ENCODE measurements at places on chromosomes 12 and 14. TPM values are rescaled to one million over a fixed set of nuclear protein-coding genes. Genes with fewer than 3 reads are reported as not detected.

GRCh38 chr14:54267172-54267571, 129.6 kb upstream of the CDKN3 start:
- no peak for DNase-seq

DNA sequence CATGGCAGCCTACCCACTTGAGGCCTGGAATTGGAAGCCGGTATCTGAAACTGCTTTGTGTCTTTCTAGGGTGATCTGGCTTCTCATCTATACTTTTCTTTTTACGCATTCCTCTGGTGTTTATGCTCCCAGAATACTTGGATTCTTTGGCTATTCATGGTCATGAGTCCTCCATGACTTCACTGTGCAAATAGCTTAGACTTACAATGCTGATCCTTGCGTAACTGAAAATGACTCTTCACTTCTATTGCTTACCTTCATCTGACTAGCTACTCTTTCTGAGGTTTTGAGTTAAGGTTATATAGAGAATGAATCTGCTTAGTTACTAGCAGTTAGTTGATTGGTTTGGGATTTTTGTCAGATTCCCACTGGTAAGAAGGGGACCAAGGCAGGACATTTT, 121.7 kb upstream of the NOVA1 start:
- DNase-seq, result no peak

- DNase-seq, result no peak
Observed at GRCh38 chr12:50119387-50119786, 7.4 kb downstream of the COX14 start.

DNA sequence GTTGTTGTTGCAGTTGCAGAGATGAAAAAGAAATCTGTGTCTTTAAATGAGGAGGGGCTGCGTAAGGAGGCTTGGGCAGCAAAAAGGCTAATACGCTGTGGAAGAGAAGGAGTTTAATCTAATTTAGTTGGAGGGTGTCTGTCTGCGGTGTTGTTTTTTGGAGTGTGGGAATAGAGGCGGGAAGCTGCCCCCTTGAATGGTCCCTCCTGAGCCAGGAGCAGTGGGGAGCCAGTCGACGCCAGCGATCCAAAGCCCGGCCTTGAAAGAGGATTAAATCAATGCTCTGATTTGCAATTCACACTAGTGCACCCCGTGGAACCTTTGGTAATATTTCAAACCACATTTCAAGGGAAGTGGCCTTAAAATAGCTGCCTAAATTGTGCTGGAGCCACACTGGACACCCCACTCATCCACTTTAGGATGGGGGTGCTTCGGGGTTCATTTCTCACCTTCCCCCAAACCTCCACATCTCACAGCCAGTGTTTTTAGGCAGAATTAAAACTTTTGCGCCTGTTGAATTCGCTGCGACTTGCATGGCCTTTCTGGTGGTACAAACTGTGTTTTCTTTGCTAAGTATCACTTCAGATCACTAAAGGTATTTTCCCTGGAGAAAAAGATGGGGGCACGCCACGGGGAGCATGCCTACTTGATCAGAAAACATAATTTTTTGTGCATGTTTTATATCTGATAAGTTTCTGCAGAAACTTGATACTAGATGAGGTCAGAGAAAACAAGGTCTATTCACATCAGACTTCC, 4.1 kb upstream of the FZD10 start:
- DNase-seq, result no peak

- DNase-seq, result no peak
Observed at GRCh38 chr12:45244561-45245343, 28.9 kb downstream of the ANO6 start.

DNA sequence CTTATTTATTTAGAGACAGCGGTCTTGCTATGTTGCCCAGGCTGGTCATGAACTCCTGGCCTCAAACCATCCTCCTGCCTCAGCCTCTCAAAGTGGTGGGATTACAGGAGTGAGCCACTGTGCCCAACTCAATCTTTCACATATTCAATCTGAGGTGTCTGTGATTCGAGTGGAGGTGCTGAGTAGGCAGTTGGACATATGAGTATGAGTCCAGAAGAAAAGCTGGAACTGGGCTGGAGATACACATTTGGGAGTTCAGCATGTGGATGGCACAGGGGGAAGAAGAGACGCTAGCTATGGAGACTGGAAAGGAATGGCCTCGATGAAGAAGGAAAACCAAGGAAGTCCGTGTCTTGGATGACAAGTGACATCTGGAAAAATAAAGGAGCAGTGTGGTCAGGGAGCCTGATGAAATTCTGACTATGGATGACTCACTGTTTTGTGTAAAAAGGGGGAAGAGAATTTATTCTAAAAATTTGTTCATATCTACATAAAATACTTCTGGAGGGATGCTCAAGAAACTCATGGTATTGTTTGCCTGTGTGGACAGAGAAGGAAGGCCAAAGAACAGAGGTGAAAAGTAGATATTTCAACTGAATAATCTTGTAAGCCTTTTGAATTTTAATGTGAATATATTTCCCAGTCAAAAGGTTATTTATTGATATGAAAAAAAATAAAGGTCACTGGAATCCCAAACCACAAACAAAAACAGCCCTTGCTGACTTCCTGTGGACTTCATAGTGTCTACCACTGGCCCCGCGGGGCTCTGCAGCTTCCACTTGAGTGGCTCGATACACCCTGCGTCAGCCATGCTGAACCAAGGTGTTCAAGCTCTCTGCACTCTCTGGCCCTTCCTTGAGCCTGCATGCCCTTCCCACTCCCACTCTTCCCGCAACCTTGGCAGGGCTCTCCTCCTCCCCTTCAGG, 8.9 kb upstream of the LTA4H start:
- no peak for DNase-seq

DNA sequence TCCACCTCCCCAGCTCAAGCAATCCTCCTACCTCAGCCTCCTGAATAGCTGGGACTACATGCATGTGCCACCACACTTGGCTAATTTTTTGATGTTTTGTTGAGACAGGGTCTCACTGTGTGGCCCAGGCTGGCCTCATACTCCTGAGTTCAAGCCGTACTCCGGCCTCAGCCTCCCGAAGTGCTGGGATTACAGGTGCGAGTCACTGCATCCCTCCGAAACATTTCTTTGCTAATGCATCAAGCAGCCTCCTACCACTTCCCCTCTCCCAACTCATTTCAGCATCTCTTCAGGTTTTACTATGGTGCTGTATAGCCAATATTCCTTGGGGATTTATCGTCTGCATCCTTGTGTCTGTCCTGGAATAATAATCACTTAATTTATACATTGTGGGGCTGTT, 2.3 kb upstream of the SLC22A17 start:
- no peak for DNase-seq

- DNase-seq, result no peak
Observed at GRCh38 chr14:70871863-70872677, 35.2 kb upstream of the PCNX1 start.

- no peak for DNase-seq
Observed at GRCh38 chr12:23944067-23944466, 5.4 kb downstream of the SOX5 start.

- DNase-seq, result no peak
Observed at GRCh38 chr14:37776791-37777499, 181.5 kb downstream of the TTC6 start.

GRCh38 chr14:99806836-99807235, 13.6 kb downstream of the EML1 start:
- no peak for DNase-seq

DNA sequence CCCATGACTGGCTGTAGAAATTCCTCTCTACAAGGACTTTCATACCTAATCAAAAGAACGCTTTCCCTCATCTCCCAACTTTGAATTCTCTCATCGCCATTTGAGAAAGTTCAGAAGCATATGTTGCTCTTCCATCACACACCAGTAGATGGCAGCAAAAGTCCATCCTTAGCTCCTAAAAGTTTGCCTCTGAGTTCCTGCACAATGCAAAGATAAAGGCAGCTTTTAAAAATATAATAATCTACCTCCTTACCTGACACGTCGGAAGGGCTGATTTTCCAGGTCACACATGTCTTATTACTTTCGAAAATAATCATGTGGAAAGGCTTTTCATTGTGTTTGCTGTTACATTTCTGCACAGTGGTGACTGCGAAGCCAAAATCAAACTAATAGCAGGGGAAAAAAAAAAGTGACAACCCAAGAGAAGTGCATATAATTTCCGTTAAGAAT, 456.7 kb upstream of the SEL1L start:
- peak; percentile 46 for DNase-seq

GRCh38 chr12:89386138-89386537, 33.8 kb upstream of the DUSP6 start:
- no peak for DNase-seq

DNA sequence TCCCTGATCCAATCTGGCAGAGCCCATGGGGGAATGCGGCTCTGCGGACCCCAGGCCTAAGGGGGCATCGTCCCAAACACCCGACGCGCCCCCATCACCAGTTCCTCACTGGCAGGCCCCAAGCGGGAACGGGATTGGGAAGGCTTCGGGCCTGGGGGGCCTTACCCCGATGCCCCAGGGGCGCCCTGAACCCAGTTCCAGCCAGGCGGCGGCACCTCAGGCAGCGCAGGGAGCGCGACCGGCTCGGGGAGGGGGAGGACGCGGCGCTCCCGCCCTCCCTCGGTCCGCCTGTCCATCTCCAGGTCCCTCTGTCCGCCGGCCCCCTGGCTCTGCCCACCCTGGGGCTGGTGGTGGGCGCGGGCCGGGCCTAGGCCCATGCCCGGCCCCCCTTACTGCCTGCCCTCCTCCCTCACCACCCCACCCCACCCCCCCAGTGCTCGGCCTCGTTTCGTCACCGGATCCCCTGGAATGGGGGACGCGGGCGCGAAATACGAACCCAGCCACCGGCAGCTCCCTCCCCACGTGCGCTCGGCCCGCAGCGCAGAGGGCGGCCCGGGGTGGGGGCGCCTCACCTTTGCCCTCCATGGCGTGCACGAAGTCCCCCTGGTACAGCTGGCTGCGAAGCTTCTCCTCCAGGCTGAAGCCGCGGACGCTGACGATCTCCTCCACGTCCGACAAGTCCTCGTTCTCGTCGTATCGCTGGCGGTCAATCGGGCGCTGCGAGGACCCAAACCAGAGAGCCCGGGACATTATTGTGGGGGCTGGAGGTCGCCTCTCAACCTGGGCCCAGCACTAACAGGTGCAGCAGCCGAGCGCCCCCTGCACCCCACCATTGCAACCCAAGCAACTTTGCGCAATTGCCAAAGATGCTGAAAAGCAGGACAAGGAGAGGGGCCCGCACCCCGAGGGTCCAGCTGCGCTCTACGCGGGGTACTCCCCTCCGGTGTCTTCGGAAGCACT, 2.3 kb downstream of the KDM2B start:
- peak; percentile 50 for DNase-seq

SSTR1 gene
- 1.9 TPM for total RNA-seq

ZFHX2 gene
- 26.2 TPM for total RNA-seq

BLOC1S1 gene
- 95.1 TPM for total RNA-seq

IL22 gene
- total RNA-seq, result not detected

PTPN21 gene
- 9.4 TPM for total RNA-seq

SLIRP gene
- 377 TPM for total RNA-seq

TEX52 gene
- not detected for total RNA-seq

GLT8D2 gene
- 10.2 TPM for total RNA-seq

C12orf50 gene
- total RNA-seq, result not detected

PCED1B gene
- total RNA-seq, result 6.6 TPM

Data from WTC11 (cell line).